Vagina (tissue), 2 donors: ENCODE measurements at places on chromosomes 11 and 22.

DNA sequence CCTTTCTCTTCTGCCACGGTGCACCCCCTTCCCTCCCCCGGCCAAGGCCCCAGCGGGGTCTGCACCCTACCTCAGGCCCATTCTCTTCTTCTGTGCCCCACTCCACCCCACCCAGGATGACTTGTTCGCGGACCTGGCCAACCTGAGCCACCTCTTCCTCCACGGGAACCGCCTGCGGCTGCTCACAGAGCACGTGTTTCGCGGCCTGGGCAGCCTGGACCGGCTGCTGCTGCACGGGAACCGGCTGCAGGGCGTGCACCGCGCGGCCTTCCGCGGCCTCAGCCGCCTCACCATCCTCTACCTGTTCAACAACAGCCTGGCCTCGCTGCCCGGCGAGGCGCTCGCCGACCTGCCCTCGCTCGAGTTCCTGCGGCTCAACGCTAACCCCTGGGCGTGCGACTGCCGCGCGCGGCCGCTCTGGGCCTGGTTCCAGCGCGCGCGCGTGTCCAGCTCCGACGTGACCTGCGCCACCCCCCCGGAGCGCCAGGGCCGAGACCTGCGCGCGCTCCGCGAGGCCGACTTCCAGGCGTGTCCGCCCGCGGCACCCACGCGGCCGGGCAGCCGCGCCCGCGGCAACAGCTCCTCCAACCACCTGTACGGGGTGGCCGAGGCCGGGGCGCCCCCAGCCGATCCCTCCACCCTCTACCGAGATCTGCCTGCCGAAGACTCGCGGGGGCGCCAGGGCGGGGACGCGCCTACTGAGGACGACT is 15.9 kb downstream of the RTN4RL2 start:
- DNase-seq, result no peak

GRCh38 chr11:47154616-47155570 is 21.8 kb downstream of the ARFGAP2 start:
- DNase-seq, result no peak

DNA sequence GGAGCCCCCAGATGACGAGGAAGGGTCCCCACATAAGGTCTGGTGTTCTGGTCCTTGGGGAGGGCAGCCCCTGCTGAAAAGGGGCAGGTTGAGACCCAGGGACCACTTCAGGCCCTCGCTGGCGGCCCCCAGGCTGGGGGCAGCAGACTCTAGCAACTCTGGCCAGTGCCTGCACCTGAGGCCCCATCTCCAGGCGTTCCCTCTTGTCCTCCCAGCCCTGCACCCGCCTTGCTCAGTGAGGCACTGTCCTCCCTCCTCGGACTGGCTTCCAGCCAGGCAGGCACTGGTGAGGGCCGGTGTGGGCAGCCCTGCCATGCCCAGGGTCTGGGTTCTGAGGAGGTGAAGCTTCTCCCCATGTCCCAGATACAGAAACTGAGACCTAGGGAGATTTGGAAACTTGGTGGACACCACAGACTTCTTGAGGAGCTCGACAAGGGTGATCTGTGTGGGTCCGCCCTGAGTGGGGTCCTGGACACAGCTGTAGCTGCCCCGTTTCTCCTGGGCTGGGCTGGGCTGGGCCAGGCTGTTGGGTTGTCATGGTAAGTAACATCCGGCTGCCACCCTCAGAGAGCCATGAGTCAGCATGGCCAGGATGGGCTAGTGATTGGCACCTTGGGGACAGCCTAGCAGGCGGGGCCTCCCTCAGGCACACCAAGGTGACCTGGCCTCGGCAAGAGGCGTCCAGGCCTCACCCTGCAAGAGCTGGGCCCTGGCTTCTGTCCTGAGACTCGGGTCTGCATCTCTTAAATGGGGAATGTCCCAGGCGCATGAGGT is 11.1 kb upstream of the PHLDA2 start:
- DNase-seq, result no peak

DNA sequence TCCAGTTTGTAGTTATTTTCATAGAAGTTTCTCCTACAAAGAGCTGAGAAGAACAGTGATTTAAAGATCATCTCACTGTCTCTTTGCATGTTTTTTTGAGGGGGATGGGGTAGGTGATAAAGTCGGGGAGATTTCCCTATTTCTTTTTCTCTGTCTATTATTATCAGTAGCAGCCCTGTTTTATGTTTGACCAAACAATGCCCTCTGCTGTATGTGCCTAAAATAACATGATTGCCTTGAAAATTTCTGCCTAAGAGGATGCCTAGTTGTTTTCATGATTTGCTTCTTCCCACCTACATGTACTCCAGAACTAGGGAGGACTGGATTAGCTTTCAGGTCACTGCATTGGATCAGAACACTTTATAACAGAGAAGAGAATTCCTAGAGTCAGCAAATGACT is 1330.2 kb downstream of the LRRC4C start:
- DNase-seq, result no peak

DNA sequence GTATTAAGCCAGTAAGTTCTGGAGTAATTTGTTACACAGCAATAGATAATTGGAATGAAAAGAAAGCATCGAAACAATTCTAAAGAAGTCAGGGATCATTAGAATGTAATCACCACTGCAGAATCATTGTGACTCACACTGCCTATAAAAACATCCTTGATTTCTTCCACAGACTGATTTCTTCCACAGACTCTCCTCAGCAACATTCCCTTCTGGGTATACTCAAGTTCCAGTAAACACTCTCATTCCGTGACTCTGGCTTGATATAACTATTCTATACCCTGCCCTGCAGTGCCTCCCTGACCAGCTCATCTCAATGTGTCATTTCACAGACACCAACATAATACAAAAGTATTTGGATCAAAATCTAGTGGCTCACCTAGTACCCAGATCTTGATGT is 120.5 kb downstream of the BBOX1 start:
- no peak for DNase-seq

- DNase-seq, result no peak
Observed at GRCh38 chr22:43313244-43313889, 29.8 kb downstream of the SCUBE1 start.

DNA sequence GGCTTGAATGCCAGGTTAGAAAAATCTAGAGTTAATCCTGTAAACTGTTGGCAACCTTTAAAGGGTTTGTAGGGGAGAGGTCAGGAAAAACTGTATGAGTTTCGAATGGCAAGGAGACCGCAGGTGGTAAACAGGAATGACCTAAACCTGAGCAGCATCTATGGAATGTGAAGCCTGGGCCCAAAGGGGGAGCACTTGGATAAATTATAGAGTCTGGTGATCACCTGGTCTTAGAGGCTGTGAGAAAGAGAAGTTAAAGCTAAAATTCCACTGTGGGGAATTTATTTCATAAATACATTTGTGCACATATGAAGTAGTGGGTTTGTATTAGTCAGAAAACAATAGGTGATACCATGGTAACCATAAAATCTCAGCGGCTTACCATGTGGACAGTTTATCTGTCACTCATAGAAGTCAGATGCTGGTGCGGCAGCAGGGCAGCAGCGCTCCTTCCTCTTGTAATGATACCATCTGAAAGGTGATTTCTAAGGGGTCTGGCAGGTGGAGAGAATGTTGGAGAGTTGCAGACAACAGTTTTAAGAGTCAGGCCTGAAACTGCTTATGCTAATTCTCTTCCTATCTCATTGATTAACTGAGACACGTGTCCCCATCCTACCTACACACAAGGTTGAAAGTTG is 1104.4 kb upstream of the CCDC90B start:
- no peak for DNase-seq

- no peak for DNase-seq
Observed at GRCh38 chr22:20912494-20912893, 4.7 kb upstream of the CRKL start.

DNA sequence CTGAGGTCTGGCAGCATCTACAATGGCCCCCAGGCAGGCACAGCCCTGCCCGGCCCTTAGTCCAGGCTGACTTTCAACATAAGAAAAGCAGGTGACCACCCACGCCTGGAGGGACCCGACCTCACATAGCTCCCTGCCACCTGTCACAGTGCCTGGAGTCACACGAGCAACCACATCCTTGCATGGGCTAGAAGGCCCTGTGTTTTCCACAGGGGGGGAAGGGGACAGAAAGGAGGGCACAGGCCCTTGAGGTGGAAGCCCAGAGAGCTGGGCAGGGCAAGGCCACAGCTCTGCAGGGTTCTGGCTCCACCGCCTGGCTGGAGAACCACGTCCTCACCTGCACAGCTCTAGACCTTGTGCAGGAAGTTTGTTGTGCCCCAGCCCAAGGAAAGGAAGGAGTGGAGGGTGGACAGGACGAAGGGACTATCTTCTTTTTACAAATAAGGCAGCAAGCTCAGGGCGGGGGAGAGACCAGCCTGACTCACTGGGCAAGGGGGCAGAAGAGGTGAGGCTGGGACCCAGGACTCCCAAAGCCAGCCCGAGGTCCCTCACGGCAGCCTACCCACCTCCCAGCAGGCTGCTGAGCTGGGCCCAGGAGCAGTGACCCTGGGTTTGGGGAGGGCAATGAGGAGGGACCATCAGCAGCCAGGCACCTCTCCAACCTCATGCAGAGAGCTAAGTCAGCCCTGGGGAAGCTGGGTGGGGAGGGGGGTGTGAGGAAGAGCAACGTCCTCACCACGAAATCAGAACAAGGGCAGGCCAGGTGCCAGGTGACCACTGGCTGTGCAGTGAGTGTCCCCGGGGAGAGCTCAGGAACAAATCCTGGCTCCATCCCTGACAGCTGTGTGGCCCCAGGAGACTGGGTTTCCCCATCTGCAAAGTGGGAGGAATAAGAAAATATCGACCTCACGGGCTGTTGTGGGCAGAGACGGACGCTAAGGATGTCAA is 4.3 kb downstream of the C1QTNF6 start:
- DNase-seq, result no peak

- no peak for DNase-seq
Observed at GRCh38 chr11:117852309-117852708, 24.1 kb downstream of the FXYD6 start.

DNA sequence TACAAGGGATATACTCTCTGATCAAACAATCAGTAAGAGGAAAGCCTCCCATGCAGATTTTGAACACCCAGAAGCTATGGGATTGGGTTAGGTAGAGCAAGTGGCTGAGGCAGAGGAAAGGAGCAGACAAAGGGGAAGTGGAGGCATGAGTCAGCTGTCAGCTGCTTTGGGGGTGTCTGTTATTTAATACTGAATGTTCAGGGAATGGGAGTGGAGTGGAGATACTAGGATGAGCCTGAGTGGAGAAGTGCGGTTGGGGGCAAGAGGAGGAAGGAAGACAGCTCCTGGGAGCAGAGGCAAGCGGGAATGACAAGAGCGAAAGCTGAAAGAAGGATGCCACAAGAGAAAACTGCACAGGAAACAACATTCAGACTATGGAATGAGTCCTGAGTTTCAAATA is 22.7 kb upstream of the TMPRSS5 start:
- DNase-seq, result no peak

DNA sequence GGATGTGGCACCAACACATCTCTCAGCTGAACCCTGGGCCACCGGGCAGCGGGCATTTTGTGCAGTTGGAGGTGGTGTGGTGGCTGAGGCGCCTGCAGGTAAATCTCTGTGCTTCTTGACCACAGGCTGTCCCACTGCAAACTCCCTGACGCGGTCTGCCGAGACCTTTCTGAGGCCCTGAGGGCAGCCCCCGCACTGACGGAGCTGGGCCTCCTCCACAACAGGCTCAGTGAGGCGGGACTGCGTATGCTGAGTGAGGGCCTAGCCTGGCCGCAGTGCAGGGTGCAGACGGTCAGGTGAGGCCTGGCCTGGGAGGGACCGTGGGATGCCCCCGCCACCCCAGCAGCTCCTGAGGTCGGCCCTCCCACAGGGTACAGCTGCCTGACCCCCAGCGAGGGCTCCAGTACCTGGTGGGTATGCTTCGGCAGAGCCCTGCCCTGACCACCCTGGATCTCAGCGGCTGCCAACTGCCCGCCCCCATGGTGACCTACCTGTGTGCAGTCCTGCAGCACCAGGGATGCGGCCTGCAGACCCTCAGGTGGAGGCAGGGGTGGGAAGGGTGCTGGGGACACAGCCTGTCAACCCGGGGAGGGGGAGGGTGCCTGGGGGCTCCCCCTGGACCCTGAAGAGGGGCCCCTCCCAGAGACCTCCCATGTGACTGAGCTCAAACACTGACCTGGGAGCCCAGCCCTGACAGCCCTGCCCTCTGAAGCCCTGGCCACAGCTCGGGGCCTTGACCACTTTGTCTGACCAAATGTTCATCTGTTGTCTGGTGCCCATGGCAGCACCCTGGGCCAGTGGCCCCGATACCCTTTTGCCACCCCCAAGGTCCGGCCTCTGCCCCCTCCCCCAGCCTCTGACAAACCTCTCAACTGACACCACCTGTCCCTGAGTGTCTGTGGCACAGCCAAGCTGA is 4.6 kb upstream of the PGGHG start:
- DNase-seq, result no peak

DNA sequence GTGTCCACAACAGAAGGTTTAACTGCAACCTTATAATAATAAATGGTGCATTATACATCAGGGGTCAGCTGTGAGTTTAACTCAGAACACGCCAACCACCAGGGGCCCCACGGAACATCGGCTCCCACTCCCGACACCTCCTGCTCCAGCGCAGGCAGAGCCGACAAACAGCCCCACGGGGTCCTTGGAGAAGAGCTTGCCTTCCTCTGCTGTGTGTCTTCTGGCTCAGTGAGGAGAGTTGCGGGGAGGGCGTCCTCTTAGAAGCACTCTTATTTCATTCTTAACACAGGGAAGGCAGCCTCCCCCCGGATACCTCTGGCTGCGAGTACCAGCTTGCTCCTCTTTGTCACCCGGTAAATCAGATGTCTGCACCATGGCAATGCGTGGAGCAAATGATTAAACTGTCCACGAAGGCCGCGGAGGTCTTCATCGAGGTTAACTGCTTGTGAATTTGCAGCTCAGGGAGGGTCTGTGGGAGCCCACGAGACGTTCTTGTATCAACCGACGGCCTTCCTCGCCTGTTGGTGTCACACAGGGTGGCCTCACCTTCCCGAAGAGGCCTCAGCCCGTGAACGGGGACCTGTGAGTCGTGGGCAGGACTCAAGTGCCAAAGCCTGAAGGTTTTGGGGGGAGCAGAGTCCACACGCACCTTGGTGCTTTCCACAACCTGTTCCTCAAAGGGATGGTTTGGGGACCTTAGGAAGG is 464.0 kb downstream of the BRD1 start:
- no peak for DNase-seq

DNA sequence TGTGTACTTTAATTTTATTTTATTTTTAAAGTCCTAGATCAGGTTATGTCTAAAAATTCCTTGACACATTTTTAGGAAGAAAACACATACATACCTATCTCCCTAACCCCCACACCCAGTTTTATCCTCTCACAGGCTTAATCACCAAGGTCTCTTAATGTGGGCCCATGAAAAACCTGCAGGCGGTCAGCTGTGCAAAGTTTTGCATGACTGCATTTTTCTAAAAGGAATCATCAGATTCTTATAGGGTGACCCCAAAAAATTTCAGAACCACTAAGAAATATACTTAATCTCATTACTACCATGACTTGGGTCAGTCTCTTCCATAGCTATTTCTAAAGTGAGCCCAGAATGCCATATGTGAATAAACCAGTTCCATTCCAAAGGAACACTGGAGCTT is 19.8 kb downstream of the SAA1 start:
- no peak for DNase-seq

DNA sequence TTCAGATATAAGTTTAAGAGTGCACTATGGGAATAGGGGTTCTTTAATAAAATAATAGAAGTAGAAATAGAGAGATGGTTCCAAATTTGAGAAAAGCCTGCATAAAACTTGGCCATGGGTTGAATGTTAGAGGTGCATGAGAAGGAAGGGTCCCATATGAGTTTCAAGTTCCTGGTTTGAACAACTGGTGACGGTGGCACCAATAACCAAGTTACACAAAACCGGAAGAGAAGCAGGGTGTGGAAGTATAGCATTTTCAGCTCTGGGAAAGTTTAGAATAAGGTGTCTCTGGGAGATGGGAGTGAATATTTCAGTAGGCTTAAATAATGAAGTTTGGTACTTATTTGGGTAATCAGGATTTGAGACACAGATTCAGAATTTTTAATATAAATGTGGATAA is 2.4 kb downstream of the CASP1 start:
- no peak for DNase-seq

- no peak for DNase-seq
Observed at GRCh38 chr11:67286621-67287333, 2.3 kb upstream of the ANKRD13D start.
